NCI-H1436 treated with DMSO at 0.1 percent for 48 hours (cell line): ENCODE measurements at places on chromosomes 6 and 20.

GRCh38 chr20:11766961-11767360 lies 150.7 kb upstream of the BTBD3 start:
- peak; percentile 51 for DNase-seq

DNA sequence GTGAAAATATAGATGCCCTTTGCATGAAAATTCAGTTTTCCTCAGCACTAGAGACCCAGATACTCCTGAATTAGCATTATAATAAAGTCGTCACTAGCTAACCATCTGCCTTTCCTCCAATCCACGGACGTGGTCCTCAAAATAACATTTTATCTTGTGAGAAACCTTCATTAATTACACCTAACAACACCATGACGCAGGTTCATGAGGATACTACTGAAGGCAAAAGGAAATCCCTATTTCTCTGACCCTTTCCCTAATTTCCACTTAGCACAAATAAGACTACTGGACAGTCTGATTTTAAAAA lies 1.3 kb upstream of the PNISR start:
- no peak for DNase-seq

DNA sequence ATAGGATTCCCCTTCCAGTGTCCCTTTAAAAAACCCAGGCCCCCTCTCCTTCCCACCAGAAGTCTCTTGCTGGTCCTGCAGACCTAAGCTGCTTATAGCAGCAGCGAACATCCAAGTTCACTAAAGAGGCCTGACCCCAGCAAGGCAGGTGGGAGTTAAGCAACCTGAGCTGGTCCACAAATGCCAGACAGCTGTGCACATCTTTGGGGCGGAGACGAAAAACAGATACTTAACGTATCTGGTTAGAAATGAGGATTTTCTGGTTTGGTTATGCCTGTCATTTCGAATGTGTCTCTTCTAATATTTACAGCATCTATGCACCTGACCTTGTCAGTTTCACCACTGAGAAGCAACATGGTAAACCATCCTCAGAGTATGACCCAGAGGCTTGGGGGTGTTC lies 87.8 kb downstream of the SLC2A10 start:
- DNase-seq = no peak

DNA sequence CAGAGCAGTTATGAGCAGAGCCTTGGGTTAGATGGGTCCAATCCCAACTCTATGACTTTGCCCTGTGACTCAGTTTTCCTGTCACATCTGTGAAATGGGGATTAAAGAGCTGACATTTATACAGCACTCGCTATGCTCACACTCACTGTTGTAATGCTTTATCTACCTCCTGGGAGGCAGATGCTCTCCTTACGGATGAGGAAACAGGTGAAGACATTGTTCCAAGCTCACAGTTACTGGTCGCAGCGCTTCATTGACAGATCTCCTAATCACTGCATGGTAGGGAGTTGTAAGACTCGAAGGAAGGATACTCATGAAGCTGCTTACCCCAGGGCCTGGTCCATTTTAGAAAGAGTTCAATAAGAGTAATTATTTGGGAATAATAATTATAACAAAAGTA lies 2.9 kb upstream of the MYLK2 start:
- no peak for DNase-seq

- no peak for DNase-seq
Observed at GRCh38 chr20:47758517-47759450, 26.5 kb downstream of the SULF2 start.

GRCh38 chr20:2869381-2869780 lies 3.9 kb upstream of the PTPRA start:
- no peak for DNase-seq

DNA sequence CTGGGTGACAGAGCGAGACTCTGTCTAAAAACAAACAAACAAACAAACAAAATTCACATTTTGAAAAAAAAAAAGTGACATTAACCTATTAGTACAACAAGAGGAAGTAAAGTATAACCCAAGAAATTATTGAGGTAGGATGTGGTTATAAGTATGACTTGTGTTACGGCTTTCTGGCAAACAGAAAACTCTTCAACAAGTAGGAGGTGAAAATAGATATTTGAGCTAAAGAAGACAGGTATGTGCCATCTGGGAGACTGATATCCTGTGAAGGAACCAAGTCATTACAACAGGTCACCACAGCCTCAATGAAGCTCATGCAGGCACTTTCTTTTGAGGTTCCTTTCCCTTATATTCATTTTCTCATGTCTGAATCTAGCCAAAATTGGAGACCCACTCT lies 28.8 kb downstream of the TLDC2 start:
- DNase-seq = no peak

- DNase-seq = no peak
Observed at GRCh38 chr6:10163203-10163962, 251.5 kb downstream of the TFAP2A start.

DNA sequence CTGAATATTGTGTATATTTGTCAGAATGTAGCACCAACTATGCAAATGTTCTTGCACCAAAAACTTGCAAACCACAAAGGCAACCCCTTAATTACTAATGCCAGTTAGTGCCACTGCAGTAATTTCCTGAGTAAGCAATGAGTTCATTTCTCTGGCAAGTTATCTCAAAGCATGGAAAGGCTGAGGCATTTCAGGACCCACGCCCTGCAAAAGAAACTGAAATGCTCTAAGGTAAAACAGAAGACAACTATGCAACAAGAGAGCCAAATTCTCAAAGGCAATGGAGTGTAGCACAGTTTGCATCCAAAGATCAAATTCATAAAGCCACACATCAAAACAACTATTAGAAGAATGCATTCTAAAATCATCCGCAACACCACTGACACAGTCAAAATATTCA lies 994.4 kb downstream of the EYS start:
- DNase-seq = no peak

GRCh38 chr6:166306378-166307081 lies 1.7 kb downstream of the PRR18 start:
- DNase-seq = no peak

DNA sequence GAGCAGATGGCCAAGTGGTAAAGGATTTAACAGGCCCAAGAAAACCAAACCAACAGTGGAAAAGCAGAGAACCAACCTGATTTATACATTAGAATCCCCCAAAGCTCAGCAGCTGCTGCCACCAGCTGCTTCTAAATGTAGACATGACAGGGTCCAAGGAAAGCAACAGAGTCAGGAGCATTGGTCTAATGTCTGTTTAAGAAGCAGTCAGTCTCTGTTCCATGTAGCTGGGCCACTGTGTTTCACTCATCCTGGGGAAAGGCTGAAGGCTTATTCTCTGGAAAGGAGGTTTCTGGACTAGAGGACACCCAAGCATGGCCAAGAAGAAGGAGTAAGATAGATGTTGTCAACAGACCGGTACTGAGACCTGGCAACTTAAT lies 75.4 kb downstream of the TMEM244 start:
- DNase-seq = no peak

GRCh38 chr6:75472885-75473284 lies 20.7 kb downstream of the FILIP1 start:
- no peak for DNase-seq

- DNase-seq = no peak
Observed at GRCh38 chr6:140671926-140672325, 1297.5 kb upstream of the CITED2 start.

- DNase-seq = no peak
Observed at GRCh38 chr20:15776770-15777466, 796.3 kb downstream of the KIF16B start.

GRCh38 chr20:21808863-21809664 lies 103.6 kb downstream of the PAX1 start:
- no peak for DNase-seq

GRCh38 chr20:40090236-40090635 lies 598.8 kb downstream of the MAFB start:
- no peak for DNase-seq

DNA sequence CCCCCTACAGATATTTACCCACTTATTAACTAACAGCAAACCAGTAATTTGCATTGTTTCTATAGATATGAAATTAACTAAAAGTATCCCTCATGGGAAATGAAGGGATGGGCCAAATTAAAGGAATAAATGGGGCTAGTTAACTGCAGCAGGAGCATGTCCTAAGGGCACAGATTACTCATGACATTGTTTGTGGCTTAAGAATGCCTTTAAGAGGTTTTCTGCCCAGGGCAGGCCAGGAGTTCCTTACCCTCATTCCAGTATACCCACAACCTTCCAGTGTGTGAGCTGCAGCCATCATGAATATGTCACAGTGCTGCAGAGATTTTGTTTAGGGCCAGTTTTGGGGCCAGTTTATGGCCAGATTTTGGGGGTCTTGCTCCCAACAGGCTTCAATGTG lies 1101.9 kb downstream of the PRIM2 start:
- no peak for DNase-seq

DNA sequence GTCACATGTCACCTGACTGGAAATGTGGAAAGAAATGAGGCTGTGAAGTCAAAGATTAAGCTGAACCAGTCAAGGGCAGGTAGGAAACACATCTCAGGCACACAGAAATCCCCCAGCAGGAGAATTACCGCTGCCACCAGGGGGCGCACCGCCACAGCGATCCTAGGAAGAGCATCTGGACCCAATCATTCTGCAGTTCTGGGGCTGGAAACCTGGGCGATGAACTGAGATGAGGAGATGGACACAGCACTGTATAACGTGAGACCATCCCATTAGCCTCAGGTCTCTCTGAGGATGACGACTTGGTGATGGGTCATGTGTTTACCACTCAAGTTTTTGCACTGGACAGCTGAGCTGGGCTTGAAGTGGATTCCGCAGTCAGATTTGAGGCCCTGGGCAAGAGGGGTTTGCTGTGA lies 6.5 kb upstream of the SLC24A3 start:
- DNase-seq = no peak

DNA sequence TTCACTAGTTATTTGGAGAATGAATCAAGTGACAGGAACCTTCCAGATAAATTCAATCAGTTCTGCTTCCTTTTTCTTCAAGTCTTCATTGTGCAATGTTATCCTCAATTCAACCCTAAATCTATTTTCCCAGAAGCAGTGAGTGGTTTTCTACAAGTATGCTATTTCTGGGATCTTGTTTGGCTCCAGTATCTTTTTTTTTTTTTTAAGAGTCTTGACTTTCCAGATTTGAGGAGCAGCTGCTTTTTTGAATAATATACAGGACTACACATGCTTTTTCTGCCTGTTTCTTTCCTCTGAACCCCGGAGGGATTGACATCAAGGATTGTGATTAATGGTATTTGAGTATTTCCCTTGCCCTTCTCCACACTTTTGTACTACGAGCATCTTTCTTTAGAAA lies 339.2 kb upstream of the JAG1 start:
- DNase-seq = no peak

- no peak for DNase-seq
Observed at GRCh38 chr6:42400886-42401612, 50.7 kb downstream of the TRERF1 start.

DNA sequence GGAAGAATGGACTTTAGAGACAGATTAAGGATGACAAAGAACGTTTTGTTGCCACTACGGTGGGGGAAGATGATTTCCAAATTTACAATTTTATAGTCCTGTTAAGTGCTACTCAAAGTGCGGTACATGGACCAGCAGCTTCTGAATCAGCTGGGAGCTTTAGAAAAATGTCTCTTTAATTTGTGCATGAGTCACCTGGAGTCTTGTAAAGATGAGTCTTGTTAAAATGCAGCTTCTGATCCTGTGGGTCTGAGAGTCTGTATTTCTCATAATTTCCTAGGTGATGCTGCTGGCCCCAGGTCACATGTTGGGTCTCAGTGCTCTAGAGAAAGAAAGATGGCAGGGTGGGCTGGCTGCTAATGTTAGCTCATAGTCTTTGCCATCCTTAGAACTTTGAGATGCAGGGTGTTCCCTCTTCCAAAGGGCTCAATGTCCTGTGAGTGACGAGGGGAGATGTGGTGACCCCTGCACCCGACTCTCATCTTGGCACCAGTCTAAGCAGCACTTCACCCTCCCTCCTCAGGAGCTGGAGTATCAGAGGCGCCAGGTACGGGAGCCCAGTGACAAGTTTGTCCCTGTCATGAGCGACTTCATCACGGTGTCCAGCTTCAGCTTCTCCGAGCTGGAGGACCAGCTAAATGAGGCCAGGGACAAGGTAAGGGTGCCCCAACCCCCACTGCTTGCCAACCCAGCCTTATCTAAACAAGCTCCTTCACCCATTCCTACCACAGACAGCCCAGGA lies 34.5 kb downstream of the MOCS1 start:
- DNase-seq = no peak

GRCh38 chr20:58635279-58635665 lies 15.8 kb upstream of the STX16 start:
- DNase-seq = no peak

DNA sequence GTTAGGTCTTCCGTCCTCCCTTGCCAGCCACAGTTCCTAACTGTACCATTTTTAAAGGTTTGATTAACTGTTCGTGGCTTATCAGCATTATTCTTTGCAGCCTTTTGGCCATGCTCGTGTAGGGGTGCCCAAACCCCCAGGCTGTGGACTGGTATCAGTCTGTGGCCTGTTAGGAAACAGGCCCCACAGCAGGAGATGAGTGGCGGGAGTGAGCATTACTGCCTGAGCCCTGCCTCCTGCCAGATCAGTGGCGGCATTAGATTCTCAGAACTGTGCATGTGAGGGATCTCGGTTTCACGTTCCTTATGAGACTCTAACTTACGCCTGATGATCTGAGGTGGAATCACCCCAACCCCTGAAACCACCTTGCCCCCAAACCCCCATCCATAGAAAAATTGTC lies 79.3 kb downstream of the TBC1D7 start:
- DNase-seq = no peak

- DNase-seq = no peak
Observed at GRCh38 chr6:17446713-17447112, 53.3 kb downstream of the CAP2 start.

DNA sequence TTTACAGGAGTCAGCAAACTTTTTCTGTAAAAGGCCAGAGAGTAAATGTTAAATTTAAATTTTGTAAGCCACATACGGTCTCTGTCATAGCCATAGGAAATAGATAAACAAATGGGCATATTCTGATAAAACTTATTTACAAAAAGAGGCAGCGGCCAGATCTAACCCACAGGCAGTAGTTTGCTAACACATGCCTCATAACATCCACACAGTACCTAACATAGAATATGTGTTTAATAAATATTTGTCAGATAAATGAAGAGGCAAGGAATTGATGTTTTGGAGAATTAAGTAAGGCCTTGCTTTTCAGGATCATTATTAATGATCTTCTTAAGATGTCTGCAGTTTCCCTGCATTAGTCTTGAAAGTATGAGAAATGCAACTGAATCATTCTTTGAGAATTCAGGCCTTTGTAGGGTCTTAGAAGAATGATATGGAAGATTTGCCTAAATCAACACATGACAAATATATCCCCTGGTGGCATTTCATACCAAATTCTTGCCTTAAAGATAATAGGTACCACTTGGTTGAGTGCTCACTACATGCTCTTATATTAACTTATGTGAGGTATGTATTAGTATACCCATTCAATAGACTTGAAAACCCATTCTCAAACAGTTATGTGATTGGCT lies 39.3 kb upstream of the TRAM2 start:
- DNase-seq = no peak

GRCh38 chr6:56245903-56246351 lies 1.5 kb downstream of the COL21A1 start:
- no peak for DNase-seq

GRCh38 chr6:170291271-170292110 lies 613 bp upstream of the DLL1 start:
- peak; percentile 56 for DNase-seq
